ENCODE measurements at places on chromosomes 12 and 14.

DNA sequence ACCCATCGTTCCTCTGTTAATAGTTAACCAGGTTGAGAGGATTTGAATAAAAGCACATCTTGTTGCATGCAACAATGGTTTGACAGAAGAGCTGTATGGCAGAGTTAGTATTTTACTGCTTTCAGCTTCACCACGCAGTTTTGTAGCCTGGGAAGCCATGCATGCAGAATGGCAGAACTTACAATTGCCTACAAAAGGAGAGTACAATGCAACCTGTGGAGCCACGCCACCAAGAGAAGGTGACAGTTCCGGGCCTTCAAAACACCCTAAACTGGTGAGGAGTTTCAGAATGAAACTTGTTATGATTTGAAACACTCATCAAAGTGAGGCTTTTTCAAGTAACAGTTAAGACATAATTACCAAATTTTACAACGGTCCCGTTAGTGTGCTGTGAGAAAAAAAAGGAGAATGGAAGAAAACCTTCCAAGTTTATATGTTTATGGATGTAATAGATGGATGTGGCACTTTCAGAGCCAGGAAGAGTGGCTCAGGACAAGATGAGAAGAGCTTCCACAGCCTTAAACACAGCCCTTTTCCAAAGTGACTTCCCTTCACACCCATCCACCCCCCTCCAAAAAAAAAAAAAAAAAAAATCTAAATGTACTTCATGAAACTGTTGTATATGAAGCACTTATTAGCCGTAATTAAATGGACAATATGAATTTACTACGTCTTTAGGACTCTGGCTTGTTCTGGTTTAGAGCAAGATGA, 158.7 kb downstream of the EGLN3 start:
- DNase-seq: no peak

- DNase-seq: no peak
Measured at GRCh38 chr12:3698218-3698974, 54.5 kb downstream of the CRACR2A start.

DNA sequence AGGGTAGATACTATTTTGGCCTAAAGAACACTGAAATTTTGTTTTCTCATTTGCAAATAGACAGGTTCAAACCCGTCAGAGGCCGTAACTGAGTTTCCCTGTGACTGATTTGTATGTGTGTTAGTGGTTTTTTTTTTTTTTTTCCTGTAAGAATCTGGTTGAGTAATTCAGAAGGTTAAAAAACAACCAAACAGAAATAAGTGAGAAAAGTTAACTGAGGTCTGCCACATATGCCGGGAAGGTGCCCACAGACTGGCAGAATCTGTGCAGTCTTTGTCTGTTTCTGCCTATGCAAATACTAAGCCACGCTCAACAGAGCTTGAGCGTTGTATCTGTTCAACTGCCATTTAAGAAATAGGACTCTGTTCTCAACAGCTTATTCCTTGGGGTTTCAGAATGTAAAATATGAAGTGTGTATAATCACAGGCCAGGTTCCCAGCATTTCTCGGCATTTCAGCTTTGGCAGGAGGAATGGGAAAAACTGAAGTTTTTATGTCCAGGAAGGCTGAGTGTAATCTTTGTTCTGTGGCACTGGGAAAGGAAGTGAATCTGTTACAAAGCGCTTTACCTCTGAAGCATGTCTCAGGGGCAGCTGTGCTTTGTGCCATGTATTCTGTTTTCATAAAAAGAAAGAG, 181.9 kb downstream of the PRKCH start:
- DNase-seq: peak; percentile 35

- no peak for DNase-seq
Measured at GRCh38 chr12:29617407-29617803, 119.9 kb upstream of the OVCH1 start.

DNA sequence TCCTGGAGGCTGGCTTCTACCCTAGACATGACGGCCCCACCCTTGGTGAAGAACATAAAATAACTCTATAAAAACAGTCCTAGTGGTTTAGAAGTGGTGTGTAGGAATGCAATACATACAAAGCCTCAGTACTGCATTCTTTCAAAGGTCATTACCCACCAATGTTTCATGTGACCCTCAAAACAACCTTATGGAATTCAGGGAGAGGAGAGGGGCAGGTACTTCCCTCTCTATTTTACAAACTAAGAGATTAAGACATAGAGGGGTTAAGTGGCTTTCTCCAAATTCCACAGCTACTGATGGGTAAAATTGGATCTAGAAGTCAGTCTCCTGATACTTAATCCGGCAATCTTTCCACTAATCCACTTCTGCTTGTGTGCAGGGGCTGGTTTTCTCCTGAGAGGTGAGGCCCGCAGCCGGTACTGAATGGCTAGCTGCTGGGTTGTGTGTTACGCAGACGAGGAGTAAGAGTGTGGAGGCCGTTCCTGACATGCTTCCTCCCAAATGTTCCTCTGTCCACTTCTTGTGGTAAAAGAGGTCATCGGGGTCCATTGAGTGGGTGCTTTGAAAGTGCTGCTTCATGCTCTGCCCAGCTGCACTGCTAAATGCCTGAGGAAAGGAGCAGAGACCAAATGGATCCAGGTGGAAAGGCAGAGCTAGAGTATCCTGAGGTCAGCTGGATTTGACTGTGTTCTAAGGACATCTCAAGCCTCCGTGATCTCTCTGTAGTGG, 16.2 kb downstream of the SLC7A8 start:
- DNase-seq: no peak

GRCh38 chr12:57218030-57218853, 1.6 kb downstream of the NXPH4 start:
- no peak for DNase-seq

DNA sequence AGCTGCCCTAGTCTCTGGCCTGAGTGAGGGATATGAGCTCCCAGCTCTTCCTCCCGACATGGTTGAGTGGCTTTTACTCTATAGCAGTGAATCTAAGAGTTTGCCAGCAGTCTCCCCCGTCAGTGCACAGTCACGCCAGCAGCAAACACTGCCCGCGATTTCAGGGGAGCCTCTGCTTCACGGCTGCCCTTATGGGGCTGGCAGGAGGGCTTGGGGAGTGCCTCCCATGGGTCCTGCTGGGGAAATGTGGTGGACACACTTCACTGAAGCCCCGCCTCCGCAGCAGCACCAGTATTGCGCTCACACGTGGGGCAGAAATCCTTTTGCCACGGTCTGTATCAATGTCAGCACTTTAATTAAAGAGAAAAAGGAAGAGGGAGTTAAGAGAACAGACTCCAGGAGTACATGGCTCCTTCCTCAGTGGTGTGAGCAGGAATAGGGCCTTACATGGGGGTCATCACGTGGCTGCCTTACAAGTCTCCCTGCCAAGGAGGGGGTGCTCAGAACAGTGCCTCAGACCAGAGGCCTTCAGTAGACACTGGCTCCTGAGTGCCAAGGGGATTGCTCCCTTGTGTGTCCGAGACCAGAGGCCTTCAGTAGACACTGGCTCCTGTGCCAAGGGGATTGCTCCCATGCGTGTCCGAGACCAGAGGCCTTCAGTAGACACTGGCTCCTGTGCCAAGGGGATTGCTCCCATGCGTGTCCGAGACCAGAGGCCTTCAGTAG, 55.7 kb downstream of the SFSWAP start:
- DNase-seq: no peak

DNA sequence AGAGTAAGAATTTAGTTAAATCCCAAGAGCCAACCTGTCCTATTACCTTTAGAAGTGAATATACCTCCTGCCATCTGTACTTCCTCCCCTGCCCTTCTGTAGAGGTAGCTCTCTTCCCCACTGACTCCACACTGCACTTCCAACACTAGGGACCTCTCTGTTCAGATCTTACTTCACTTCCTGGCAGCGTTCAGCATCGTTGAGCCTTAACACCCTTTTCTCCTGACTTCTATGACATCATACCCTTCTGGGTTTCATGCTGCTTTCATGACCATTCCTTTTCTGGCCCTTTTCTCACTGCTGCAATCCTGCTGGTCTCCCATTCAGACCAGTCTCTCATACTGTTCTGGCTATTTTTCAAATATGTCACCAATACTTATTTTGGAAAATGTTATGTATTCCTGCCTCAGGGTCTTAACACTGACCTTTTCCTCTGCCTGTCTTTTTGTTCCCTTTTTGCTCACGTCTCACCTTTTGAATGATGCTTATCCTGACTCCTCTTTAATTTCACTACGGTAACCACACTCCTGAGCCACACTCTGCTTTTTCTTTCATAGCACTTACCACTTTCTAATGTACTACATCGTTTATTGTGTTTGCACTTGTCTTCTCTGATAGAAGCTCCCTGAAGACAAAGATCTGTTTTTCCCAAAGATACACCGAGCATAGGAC, 67.6 kb downstream of the PLEKHA5 start:
- no peak for DNase-seq

DNA sequence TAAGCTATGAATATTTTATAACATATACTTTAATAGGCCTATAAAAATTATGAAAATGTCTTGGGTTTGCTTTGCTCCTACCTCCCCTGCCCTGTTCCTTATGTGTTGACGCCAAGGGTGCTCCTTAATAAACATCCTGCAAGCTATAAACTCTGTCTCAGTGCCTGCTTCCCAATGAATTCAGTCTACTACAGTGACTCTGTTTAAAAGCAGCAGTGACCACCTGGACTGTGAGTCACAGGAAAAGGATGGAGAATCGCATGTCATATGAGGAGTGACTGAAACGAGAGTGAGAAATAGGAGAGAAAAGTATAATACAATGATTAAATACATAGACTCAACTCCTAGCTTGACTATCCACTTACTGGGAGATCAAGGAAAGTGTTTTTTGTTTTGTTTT, 41.1 kb upstream of the CFAP54 start:
- DNase-seq: no peak

DNA sequence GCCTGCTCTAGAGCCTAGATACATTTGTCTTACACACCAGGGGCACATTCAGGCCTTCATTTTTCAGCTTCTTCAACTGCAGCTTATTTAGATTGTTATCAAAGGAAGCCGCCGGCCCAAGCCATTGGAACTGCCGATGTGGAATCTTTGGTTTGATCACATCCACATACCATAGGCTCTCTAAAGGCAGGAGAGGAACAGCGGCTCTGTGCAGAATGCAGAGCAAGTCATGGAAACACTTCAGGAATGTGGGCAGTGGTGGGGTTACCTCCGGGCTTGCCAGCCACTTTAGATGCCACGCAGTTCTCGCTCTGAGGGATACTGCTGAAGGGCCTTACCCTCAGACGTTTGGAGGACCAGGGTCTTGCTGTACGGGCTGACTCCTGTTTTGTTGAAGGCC, 53.4 kb upstream of the PYGL start:
- no peak for DNase-seq

GRCh38 chr14:33999771-34000291, 49.0 kb upstream of the EGLN3 start:
- DNase-seq: no peak

DNA sequence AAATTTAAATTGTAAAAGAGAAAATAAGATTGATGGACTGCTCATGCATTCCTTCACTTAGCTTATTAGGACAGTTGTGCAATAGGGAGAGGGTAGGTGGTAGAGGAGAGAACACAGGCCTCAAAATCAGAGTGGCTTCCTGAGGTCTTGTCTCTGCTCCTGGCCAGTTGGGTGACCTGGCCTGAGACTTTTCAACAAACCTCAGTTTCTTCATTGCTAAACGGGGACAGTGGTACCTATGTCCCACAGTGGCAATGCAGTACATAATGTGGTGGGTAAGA, 2.6 kb downstream of the MAP3K12 start:
- DNase-seq: no peak

DNA sequence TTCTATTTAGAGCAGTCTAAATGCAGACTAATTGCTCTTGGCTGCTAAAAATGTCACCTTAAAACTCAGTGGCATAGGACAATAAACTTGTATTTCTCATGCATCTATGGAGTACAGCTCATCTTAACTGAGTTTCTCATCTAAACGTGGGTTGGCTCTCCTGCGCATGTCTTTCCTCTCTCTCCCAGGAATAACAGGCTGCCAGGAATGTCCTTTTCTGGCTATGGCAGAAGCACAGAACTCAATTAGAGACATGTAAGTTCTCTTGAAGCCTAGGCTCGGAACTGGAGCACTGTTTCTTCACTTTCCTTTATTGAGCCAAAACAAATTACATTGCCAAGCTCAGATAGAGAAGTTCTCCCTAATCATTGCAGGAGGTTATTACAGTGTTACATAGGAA, 722.3 kb upstream of the FLRT2 start:
- DNase-seq: no peak

- DNase-seq: no peak
Measured at GRCh38 chr12:67047634-67048033, 221.5 kb upstream of the CAND1 start.

DNA sequence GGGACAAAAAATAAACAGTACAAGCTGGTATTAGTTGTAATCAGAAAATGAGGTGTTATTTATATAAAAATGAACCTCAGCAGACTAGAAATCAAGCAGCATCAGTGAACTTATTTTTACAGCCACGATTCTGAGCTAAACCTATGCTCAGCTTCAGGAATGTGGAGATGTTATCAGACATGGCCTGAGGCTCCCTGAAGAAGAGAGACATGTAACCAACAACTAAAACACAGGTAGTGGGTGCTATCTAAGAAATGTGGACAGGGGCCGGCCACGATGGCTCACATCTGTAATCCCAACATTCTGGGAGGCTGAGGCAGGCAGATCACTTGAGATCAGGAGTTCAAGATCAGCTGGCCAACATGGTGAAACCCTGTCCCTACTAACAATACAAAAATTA, 534.3 kb downstream of the VRK1 start:
- no peak for DNase-seq

Data from activated T-cell treated with anti-CD3 and anti-CD28 coated beads for 24 hours (primary cell).